Stimulated activated CD4-positive, alpha-beta T cell treated with anti-CD3 and anti-CD28 coated beads, TNF-alpha, amount 100 ng/mL, for 4 hours (primary cell): ENCODE measurements at places on chromosomes 6 and 20.

DNA sequence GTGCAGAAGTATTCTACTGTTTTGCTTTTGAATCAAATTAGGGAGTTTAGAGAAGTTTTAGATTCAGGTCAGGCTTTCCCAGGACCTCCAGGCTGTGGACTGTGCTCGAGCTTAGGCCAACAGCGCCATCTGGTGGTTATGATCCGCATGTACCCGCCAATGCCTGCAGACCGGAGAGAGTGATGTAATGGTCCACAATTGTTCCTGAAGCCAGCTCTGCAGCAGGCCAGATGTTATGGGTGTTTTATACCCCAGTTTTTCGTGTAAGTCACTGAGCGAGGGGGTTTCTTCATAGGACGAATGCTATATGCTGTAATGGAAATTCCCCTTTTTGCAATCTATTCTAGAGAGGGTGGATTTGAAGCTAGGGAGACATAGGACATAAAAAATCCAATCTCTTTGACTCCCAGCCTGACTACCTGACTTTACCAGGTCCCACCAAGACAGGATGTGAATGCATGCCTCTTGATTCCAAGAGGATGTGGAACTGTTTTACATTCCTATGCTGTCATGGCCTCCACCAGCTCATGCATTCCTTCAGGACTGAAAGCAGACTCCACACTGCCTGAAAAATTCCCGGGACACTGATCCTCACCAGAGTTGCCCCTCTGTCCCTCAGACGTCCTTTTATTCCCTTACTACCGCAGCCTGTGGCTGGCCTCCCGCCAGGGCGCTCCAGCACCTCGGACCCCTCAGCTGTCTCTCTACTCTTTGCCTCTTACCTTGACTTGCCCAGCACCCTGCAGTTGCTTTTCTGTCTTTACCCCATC, 41.2 kb upstream of the LY86 start:
- DNase-seq: peak; percentile 65

- no peak for DNase-seq
Measured at GRCh38 chr6:3345836-3346235, 87.1 kb downstream of the PSMG4 start.

- no peak for DNase-seq
Measured at GRCh38 chr20:53180928-53181362, 208.8 kb downstream of the TSHZ2 start.

DNA sequence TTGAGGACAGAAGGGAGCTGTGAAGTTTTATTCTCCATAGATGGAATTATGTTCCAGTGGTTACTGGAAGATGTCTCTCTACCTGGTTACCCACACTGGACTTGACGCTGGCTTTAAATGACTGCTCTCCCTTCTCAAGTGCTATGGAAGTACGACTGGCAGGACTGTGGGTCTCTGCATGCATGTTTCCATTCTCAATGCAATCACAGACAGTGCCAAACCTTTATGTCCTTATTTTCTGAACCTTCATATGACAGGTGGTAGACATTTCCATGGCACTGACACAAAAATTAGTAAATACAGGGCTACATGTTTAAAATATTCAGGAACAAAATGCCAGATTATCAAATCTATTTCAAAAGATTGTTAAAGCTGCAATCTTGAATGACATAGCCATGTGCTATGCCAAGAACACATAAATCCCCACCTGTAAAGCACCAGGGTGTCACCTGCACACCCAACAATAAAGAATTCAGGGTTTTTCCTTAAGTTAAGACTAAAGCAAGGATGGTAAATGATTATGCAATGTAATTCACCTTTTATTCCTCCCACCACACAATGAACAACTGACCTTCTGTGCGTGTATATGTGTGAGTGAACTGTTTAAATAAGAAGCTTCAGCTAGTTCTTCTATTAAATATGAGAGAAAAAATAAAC, 153.3 kb upstream of the ENPP5 start:
- DNase-seq: no peak

DNA sequence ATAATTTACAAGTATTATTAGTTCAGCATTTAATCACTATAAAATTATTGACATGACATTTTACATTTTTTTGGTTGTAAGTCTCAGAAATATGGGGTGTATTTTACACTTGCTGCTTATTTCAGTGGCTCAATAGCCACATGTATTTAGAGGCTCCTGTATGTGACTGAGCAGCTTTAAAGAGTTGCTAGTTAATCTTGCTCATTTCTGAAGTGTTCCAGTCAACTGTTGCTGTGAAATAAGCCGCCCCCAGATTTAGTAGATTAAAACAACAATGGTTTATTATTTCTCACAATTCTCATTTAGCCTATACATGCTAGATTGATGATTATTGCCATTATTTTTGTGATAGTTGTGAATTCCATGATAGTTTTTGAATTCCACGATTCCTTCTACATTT, 23.0 kb downstream of the CD109 start:
- DNase-seq: no peak

DNA sequence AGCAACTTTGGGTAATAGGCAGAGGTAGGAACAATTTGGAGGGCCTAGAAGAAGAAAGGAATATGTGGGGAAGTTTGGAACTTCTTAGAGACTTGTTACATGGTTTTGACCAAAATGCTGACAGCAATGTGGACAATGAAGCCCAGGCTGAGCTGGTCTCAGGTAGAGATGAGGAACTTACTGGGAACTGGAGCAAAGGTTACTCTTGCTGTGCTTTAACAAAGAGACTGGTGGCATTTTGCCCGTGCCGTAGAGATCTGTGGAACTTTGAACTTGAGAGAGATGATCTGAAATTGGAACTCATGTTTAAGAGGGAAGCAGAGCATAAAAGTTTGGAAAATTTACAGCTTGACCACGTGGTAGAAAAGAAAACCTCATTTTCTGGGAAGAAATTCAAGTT, 28.3 kb upstream of the TMEM200A start:
- DNase-seq: no peak

DNA sequence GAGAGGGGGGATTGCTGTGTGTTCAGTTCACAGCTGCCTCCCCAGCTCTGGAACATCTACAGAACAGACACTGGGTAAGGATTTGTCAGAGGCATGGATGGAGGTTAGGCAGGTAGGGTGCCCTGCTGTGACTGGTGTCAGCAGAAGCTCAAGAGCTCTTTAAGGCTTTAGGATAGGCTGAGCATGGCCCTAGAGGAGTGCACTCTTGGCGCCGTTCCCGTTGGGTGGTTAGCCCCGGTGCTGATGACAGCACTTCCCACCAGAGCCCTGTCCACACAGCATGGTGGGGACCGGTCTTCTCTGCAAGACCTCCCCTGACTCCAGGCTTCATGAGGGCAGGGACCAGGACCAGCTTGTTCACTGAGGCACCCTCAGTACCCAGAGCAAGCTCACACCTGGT, 262.0 kb downstream of the BMP7 start:
- DNase-seq: no peak

DNA sequence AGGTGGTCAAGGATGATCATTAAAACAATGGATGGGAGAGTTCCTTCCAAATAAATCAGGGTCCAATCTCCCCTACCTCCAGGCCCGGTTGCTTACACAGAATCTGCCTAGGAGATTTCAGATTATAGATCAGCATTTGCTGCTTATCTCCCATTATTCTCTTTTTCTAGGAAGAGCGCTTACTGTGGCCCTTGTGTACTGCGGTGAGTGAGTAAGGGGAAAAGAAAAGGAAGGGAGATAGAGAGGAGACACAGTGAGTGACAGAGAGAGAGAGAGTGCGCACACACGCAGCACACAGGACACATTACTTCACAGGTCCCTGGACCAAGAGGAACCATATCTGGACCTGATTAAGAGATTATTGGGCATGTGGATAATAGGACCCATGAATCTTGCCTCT, 6.2 kb downstream of the LATS1 start:
- no peak for DNase-seq

DNA sequence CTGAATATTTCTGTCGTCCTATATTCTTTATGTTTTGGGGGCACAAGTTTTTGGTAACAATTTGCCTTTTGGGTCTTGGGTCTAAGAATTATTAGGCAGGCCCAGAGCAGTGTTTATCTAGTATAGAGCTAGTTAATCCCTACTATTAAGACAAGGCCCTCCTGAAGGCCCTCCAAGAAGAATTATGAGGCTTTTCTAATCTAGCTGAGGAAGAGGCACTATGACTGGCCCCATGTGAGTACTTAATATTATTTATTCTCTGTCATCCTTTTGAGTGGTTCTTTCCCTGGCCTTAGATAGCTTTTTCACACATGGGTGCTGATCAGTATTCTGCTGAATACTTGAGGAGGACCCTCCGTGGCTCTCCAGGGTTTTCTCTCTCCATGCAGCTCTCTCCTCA, 25.1 kb downstream of the CHMP4B start:
- no peak for DNase-seq

DNA sequence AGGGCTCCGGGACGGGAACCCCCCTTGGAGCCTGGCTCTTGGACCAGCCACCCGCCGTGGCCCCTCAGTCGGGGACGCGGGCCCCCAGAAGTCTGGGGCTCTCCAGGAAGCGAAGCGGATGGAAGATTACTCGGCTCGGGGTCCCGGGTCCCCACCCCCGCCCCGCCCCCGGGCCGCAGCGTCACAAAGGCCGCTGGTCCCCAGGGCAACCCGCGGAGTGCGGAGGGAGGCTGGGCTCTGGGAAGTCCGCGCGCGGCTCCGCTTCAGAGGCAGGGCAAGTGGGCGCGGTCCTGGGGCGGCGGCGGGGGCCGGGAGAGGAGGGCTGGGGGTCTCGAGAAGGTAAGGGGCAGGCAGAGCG, at the start of gene FNDC11:
Gene FNDC11 (plus strand): TSS at position 227 of the 358 bp plus-strand sequence. CDS start 1,505 bp downstream, outside the sequence.
- peak; percentile 37 for DNase-seq

GRCh38 chr6:43833223-43833995, 63.4 kb downstream of the VEGFA start:
- DNase-seq: no peak
